ENCODE measurements at places on chromosomes 1 and 21.

DNA sequence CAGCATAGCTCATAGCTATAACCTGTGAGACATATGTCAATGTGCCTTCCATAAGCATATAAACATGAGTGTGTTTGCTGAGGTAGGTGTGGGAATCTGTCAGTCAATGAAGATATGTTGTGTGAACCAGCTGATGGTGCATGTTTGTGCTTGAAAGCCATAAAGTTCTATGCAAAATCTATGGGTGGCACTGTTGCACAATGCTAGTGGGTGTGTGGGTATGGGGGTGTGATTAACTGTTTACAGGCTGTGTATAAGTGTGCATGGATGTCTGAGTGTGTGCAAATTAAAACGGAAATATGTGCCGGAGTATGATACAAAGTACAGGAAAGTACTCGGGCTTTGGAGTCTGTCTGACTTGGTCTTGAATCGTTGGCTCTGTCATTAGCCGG, 1.0 kb upstream of the ATP2B4 start:
- DNase-seq = no peak

- DNase-seq = no peak
Observed at GRCh38 chr21:32138658-32139057, 140.2 kb downstream of the MIS18A start.

DNA sequence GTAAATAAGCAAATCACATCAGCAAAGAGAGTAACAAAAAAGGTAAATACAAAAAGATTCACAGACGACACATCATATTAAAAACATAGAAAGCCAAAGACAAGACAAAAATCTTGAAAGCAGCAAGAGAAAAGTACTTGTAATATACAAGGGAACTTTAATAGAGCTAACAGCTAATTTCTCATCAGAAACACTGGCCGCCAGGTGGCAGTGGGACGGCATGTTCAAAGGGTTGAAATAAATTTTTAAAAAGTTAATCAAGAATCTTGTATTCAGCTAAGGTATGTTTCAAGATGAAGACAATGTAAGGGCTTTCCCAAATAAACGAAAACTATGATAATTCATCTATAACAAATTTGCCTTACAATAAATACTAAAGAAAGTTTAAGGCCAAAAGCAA, 358.1 kb downstream of the LRRIQ3 start:
- DNase-seq = no peak

- no peak for DNase-seq
Observed at GRCh38 chr1:60678802-60679201, 403.6 kb upstream of the NFIA start.

DNA sequence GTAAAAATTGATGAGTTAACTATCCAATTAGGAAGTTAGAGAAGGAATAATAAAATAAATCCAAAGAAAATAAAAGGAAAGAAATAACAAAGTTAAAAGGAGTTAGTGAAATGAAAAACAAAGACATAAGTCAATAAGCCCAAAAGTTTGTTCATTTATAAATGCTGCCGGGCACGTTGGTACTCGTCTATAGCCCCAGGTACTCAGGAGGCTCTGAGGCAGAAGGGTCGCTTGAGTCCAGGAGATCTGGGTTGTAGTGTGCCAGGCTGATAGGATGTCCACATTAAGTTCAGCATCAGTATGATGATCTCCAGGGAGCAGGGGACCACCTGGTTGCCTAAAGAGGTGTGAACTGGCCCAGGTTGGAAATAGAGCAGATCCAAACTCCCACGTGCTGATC, 35.5 kb upstream of the VANGL1 start:
- no peak for DNase-seq

DNA sequence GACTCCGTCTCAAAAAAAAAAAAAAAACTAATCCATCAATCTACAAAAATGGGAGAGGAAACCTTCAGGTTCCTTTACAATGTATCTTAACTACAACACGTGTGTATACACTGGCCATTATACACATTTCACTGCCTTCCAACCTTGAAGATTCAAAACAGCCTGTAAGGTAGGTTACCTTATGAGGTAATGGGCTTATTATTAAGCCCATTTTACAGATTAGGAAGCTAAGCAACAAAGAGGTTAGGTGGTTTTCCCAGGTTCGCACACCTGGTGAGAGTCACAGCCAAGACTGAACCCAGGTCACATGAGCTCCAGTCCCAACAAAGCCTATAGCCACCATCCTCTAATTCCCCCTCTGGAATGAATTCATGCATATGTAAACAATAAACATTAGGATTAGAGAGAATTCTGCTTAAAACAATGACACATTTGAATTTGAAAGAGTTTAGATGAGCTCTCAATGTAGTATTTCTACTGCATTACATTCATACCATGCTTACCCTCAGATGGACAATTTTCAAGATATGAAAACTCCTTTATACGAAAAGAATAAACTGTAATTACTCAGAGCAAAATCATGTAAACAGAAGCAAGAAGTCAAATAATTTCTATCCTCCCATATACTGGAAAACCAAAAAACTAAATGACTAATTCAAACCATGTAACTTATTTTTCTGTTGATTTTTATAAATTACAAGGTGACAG, 54.8 kb downstream of the EIF4G3 start:
- DNase-seq = no peak

DNA sequence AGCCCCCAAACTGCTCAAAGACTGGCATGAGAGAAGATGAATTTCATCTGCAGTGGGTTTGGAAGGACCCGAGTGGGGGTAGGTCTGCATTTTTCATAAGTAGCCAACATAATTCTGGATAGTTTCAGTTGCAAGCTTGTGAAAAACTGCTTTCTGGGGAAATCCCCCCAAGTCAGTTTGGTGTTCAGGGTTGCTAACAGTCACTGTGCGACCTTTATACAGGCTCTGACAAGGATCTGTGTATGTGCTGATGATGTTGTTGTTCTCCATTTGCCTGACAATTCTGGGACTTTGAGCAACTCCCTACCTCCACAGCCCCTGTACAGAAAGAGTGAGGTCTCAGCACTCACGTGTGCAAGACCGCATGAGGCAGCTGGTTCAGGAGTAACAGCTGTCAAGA, 87.9 kb downstream of the SUSD4 start:
- DNase-seq = no peak

DNA sequence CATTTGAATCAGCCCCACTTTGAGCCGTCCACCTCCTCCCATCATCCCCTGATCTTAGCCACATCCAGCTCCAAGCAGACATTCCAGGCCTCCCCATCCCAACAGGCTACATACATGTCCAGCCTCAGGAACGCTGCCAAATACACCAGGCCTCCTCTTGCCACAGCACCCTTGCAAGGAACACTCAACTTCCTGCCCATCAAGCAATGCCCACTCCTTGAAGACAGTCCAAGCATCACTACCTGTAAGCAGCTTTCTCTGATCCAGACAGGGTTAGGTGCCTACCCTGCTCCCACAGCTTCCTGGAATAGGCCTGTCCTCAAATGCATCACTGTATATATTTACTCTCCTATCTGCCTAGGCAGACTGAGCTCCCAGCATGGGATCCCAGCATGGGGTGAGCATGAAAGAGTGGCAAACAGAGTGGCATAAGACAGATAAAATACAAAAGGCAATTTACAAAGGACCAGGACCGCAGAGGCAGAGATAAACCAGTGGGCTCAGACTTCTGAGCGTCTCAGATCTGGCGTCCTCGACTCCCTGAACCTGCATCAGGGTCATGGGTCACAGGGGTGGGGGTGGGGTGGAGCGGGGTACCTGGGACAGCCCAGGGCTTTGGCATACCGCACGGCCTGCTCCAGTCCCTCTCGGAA, 816 bp downstream of the HYI start:
- no peak for DNase-seq

DNA sequence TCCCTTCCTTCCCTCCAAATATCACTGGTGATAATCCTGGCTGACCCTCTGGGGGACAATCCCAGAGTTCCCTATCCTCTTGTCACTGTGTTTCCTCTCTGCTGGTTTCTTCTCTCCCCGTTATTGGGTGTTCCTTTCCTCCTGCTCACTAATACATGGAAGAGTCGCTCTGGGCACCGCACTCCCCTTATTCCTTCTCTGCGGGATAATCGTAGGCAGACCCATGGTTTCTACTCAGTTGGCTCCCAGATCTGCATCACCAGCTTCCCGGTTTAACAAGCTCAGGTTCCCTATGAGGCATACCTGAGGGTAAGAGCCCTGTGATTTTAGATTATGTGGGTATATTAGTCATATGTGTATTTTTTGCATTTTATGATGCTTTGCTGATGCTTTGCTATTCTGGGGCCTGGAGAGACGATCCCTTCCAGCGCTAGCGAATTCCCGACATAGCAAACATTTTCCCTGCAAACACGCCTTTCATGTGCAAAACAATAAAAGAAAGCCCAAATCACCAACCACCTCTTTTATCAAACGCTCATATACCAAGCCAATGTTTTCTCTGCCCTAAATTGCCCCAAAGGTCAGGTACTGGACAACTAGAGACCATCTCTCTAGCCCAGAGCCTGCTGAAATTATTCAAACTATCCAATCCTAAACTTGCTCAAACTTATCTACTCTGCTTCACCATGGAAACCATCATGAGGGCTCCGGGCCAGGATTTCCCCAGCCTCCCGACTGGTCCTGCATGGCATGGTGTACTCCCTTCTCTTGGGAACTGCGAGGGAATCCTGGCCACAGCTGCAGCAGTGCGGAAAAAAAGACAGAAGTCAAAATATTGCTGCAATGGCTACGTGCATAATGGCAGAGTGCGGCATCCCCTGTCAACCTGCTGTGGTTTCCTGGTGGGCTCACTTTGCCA, 84.2 kb downstream of the PCP4 start:
- no peak for DNase-seq

GRCh38 chr21:26377111-26377694, 195.9 kb downstream of the CYYR1 start:
- no peak for DNase-seq

DNA sequence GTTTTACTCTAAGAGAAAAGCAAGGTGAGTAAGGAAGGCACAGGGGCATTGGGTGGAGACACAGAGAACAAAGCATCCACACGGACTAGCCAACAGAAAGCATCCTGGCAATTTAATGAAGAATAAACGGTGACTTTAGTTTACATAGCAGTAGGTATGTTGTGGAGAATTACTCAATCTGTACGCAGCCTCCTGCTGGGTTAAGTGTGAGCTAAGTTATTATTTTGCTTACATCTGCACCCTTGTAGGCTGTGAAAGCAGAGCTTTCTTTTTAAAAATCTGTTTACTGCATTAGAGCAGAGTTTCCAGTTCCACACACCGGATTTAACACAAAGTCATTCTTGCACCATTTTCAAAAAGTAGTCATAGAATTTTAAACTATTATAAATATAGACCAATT, 144.5 kb downstream of the AKT3 start:
- DNase-seq = no peak

All from stimulated activated CD8-positive, alpha-beta memory T cell treated with anti-CD3 and anti-CD28 coated beads, Interleukin-2, amount 100 ng/mL, for 48 hours (primary cell).